Vagina (tissue), 2 donors: ENCODE measurements at places on chromosomes 1 and 21.

DNA sequence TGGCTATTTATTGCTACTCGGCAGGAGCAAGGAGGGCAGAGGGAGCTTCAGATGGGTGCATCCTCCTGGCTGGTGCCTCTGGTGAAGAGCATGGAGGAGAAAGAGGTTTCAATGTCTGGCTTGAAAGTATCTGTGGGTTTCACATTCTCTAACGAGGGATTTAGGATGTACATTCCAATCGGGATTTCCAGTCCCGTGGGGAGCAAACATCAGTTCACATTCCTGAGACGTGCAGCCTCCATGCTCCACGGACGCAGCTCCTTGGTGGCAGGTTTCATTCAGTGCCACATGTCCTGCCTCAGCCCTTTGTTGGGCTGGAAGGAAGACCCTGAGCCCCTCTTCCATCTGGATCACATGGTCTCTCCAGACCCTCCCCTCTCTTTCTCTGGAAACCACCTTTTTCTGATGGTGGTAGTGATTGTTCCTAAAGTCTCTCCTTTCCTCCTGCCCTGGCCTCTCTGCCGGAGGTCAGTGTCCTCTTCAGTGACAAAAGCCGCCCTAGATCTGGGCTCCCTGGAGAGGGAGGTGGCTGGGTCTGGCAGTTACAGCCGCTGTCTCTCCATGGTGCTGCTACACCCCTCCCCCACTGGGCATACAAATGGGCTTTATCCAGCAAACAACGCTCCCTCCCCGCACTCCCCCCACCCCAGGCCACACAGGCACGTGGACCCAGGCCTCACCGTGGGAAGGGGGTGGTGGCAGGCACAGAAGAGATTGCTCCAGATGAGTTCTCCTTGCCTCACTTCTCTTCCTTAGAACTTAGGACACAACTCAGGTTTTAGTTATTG, 826 bp upstream of the CA14 start:
- DNase-seq = no peak

GRCh38 chr1:231194476-231194842, 32.6 kb downstream of the TRIM67 start:
- no peak for DNase-seq

DNA sequence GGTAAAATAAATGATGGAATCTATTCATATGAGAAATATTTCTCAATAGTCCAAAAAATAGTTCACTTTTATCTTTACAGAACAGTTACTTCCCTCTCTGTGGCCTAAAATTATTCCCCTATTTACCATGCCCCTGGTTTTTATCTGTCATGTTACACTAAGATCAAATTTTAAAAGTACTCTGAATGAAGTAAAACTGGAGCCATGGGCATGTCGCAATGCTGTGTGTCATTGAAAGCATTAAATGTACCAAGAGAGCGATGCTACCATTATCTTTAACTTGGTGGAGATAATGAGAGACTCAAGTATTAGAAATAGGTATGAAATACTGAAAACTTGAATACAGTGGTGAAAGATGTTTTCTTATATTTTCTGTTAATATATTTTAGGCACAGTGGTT, 146.2 kb downstream of the KCNT2 start:
- DNase-seq = no peak

GRCh38 chr1:46405724-46406123, 11.6 kb downstream of the FAAH start:
- DNase-seq = no peak

DNA sequence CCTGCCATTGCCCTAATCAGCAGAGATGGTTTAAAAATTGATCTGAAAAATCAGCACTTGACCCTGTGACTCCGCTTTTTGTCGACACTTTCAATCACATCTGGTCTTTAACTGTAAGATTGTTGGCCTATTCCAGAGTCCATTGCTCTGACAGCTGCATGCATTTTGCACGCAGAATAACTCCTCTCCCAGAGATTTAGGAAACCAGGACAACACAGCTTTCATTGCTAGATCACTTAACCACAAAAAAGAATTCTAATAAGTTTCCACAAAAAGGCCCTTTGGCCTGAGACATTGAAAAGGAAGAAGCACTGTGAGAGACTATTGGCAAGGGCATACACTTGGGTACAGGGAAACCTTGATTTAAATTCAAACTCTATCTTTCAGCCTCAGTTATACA, 373.1 kb downstream of the TGFB2 start:
- DNase-seq = no peak
